Activated CD4-positive, alpha-beta T cell treated with anti-CD3 and anti-CD28 coated beads, Interleukin-2, amount 50 U/mL, for 1 hour (primary cell): ENCODE measurements at places on chromosomes 4 and X.
A peak's percentile ranks its signal among the peaks of the same experiment; 100 is the strongest.

DNA sequence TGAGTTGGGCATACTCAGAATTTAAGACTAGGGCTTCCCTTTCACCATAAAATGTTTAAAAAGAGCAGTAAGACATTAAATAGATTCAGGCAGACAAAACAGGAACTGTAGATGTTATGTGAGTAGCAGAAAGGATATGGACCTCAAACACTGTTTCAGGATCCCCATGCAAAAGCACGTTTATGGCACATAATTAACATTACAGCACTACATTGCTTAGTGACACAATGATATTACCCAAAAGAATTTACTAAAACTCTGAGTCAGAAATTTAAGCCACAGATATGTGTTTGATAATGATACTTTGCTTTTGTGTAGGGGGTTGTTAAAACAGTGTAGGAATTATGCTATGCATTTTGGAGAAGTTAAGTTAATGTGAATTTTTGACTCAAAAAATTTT lies 266.3 kb downstream of the PDGFC start:
- DNase-seq = no peak

DNA sequence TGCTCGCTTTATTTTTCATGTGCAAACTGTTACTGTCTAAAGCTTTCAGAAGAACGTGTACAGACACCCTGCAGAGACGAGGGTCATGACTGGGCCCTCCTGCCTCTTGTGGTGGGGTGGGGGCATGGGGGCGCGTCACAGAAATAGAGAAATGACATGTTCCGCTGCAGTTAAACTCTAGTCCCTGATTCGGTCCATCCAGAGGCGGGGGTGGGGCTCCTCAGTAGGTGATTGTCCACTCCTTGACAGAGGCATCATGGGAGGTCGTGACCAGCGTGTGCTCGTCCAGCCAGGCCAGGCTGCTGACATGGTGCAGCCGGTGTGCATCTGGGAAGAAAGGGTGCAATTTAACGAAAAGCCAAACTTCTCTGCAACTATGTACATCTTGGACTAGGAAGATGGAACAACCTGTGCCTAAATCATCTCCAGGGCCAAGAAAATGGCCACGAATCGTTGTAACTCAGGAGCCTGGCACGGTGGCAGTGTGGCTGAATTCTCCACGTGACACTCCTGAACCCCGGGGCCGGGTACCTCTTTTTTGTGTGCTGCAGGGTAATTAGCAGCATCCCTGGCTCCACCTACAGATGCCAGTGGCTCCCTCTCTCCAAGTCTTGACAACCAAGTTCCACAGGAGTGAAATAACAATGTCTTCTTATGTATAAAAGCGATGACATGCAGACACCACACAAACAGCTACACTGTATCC lies 41.3 kb downstream of the WDR1 start:
- no peak for DNase-seq

GRCh38 chr4:2337896-2338295 lies 76.0 kb upstream of the MXD4 start:
- DNase-seq = no peak

DNA sequence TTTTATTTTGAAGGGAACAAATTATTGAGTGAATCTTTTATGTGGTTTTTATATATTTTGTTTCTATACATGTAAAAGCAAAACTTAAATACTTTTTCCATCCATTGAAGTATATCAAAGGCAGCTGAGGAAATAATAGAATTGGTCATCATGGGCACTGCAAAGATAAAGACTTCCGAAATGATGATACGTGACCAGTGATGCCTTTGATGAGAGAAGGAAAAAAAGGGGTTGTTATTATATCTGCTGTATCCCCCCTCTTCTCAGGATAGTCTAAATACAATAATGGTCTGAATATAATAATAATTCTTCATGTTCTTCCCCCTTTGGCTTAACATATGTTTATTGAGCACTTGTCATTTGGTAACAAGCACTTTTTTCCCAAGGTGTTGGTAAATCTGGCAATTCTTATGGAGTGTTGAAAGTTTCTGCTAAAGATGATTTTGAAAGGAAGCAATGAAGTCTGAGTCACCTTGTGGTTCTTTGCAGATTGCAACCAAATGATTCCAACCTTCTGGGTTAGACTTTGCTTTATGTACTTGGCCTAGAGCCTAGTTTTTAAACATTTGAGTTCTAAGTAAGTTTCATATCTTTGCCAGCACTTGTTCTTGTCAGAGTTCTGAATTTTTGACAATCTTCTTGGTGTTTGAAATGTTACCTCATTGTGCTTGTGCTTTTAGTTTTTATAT lies 60.8 kb downstream of the USP9X start:
- no peak for DNase-seq

DNA sequence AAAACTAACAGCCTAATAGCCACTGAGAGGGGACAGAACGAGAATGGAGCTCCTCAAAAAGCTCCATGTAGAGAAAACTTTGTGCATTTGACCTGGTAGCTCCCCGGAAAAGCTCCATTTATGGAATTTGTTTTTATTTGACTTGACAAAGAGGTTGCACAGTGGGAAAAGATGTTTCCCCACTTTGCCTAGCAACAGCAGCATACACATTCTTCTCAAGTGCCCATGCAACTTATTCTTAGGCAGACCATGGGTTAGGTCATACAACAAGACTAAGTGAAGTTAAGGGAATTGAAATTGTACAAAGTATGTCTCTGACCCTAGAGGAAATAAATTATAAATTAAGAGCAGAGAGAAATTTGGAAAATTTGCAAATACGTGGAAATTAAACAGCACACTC lies 949.6 kb upstream of the PRKX start:
- DNase-seq = no peak

GRCh38 chr4:27881705-27882104 lies 1021.1 kb downstream of the STIM2 start:
- no peak for DNase-seq

DNA sequence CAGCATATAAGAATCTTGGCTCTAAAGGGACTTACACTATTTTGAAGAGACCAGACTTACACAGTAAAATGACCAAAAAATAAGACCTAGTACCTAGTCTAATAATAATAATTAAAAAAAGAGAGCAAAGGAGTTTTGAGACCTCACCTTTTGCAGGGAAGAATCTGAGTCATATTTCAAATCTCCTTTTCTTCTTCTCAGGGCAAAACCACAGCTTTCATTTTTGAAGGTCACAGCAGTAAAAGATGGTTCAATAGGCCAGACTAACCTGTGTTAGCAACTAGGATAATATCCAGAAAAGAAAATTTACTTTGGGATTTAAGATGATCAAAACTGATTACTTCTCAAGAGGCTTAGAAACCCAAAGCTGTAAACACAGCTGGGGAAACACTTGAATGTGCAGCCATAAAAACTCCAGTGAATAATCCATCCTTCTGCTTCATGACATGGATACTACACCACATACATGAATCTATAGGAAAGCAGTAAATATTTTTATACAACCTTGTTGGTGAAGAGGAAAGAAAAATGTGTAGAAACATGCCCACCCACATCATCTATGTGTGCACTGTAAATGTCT lies 25.9 kb upstream of the LNX1 start:
- no peak for DNase-seq

GRCh38 chrX:132119821-132120515 lies 7.9 kb downstream of the FRMD7 start:
- DNase-seq = no peak

GRCh38 chrX:13151828-13152517 lies 107.6 kb upstream of the FAM9C start:
- peak; percentile 13 for DNase-seq

DNA sequence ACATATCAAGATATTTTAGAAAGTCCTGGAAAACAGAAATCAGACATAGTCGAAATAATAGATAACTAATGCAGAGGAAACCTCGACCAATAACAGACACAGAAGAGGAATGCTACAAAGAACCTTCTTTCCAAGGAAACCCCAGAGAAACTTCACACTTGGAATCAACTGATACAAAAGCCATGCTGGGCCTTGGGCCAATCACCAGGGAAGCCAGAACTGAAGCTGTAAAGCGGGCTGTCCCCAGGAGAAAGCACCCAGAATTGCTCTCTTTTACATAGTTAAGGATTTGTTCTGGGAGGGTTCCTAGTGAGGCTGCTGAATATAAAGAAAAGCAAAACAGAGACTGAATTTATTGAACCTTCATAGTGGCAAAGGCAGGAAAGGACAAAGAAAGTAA lies 100.5 kb downstream of the PRDM5 start:
- no peak for DNase-seq

GRCh38 chr4:15481961-15482745 lies 12.5 kb downstream of the CC2D2A start:
- DNase-seq = no peak

- peak; percentile 2 for DNase-seq
Measured at GRCh38 chr4:113673450-113673849, 88.1 kb downstream of the CAMK2D start.

DNA sequence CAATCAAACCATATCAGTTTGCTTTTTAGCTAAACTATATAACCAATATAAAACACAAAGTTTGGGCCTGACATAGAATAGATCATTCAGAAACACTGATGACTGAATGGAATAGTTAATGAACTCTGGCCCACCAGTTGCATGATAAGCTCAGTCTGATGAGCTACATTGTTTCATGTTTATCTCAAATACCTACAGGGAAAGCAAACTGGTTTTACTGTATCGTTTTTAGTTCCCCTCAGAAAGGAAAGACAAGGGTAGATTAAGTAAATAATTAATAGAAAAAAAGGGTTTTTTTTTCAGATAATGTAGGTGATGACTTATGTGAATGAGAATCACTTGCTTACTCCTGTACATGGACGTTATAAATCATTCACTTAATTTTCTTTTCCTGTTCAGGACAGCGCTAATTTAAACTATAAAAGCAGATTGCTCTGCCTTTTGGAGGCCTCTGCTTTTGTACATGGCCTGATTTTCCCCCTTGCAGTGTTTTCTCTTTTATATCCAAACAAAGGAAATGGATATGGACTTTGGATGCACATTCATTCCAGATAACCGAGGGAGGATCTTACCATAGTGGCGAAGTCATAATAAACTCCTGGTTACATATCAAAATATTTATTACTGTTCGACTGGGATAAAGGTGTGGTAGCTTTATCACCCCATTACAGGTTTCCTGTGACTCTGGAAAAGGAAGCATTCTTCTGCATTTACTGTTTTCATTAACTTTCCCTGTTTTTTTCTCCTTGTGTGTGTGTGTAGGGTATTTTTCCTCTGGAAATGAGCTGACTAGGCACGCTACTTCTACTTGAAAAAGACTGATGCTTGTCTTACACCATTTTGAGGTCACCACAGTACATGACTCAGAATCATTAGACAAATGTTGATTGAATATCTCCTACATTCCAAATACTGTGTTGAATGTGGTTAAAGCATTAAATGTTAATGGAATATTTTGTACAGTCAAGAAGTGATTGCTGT lies 373.1 kb upstream of the HS3ST1 start:
- DNase-seq = no peak

DNA sequence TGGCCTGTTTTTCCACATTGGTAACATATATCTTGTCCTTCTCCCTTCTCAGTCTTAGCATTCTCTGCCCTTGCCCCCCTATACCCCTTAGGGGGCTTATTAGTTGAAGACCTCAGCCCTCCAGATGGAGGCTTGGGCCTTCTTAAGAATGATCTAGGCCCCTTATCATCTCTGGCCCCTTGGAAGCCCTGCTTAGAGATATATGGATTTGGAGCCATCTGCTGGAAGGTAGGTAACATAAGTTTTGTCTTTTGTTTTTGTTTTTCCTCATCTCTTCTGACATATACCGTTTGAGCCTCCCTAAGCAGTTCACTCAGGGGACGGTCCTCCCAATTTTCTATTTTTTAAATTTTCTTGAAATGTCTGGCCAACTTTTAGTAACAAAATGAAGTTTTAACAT lies 48.3 kb upstream of the NAP1L2 start:
- DNase-seq = no peak

GRCh38 chr4:16204505-16204904 lies 21.8 kb downstream of the TAPT1 start:
- no peak for DNase-seq

GRCh38 chr4:55758066-55758465 lies 61.5 kb upstream of the EXOC1L start:
- no peak for DNase-seq

DNA sequence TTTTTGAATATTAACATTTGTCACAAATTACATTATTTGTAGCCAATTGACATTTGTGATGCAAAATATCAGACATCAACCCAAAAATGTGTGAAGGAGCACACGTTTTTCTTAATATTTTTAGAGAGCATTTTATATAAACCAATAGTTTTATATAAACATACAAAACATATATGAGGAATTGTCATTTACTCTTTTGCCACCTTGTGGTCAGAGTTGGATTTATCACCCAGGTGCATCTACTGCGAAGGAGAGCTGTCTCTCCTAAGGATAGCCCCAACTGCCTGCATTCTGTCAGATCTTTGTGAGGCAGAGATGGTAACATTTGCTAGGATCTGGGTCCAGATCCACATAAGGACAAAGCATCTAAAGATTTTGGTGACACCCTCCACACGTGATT lies 2.5 kb upstream of the USP27X start:
- no peak for DNase-seq

DNA sequence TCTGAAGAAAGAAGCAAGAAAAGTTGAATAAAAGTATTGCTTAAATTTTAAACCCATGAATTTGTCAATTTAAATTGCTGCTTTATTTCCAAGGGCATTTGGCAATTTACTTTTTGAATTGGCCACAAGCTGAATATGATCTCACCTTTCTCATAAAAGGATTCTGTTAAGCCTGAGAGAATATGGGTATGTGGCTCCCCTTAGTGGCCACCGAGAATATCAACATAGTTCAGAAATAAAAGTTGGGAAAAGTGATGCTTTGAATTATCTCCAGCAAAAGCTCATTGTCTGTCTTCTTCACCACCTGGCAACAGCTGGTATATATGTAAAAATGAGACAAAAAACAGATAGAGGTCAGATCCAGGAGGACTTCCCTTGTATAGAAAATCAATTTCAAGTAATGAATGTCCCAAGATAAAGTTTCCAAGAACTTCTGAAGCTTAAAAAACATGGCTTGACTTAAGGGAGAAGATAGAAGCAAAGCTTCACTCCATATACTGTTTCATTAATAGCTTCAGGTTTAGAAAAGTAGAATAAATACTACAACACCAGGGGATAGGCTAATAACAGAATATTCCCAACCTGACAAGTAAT lies 290.7 kb upstream of the FAM241A start:
- no peak for DNase-seq

DNA sequence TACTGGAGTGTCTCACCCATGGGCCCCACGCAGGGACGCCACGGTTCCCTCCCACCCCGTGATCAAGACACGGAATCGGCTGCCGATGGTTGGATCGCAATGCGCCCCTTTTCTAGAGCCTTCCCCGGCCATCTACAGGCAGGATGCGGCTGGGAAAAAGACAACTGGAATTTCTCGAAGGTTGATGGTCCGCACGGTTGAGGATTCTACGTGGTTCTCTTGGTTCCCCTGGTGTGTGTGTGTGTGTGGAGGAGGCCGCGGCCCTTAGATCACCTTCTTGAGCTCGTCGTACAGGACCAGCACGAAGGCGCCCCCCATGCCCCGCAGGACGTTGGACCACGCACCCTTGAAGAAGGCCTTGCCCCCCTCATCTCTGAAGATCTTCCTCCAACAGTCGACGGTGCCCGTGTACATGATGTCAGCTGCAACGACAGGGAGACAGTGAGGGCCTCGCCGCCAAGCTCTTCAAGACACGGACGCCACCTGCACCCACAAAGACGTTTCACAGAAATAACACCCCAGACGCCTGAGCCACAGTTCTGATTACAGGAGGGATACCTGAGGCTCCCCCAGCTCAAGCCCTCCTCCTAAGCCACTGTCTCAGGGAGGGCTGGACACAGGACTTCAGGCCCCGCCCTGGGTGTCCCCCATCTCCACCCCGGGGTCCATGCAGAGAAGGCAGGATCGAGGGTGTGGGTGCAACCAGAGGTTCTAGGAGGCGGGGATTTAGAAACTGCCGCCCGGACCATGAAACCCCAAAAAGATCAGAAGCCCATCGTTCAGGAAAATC lies 5.4 kb downstream of the SLC25A6 start:
- DNase-seq = no peak

- DNase-seq = no peak
Measured at GRCh38 chr4:95023110-95023509, 265.4 kb downstream of the BMPR1B start.
